ENCODE measurements at places on chromosomes 16 and 17. TPM values are rescaled to one million over a fixed set of nuclear protein-coding genes. Genes with fewer than 3 reads are reported as not detected.

OTOP2 gene
- polyA plus RNA-seq, result not detected

FBXL16 gene
- polyA plus RNA-seq, result 16.9 TPM

DNA sequence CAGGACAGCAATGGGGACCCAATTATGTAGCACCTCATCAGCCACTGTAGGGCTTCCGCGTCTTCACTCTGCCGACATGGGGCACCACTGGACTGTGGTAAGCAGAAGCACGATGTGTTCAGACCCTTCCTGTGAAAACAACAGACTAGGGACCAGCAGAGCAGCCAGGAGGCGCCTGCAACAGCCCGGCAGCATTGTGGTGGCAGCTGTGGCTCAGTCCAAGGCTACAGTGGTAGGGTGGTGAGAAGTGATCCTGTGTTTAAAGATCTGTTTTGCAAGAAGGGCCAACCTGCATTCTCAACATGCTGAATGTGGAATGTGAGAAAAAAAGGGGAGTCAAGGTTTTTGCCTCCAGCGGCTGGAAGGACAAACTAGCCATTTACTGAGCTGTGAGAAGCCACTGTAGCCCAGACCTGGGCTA, 80.8 kb downstream of the GAS7 start:
- DNase-seq, result no peak

SMG6 gene
- polyA plus RNA-seq, result 11.2 TPM

DNA sequence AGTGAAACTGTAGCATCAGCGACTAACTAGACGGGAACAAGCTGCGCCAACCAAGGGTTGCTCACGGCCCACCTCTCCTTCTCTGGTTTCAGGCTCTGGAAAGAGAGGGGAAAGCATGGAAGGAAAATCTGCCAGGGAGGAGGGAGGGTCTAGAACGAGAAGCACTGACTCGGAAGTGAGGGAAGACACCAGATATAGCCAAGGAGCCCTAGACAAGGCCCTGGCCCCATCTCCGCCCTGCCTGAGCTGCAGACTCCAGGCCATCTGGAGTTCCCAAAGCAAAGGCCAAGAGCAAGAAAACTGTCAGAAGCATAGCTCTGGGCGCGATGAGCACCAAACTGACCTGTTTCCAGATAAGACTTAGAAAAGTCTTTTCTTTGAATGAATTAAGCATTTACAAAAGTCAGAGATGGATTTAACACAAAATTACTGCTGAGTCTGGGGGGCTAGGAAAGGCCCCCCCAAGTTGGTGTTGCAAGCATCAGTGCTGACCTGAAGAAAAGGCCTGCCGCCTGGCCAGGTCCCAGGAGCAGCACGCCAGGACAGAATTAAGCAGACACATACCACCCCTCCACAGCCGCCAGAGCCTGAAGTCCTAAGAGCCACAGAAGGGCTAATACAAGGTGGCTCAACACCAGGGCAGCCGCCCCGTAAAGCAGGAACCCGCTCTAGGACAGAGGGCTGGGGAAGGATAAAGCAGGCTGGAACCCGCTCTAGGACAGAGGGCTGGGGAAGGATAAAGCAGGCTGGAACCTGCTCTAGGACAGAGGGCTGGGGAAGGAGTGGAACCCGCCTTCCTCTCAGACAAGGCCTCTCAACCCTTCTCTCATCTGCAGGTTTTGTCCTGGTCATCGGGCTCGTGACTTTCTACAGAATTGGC, 20.7 kb downstream of the TMEM204 start:
- no peak for DNase-seq

KCTD11 gene
- 1.9 TPM for polyA plus RNA-seq

DNA sequence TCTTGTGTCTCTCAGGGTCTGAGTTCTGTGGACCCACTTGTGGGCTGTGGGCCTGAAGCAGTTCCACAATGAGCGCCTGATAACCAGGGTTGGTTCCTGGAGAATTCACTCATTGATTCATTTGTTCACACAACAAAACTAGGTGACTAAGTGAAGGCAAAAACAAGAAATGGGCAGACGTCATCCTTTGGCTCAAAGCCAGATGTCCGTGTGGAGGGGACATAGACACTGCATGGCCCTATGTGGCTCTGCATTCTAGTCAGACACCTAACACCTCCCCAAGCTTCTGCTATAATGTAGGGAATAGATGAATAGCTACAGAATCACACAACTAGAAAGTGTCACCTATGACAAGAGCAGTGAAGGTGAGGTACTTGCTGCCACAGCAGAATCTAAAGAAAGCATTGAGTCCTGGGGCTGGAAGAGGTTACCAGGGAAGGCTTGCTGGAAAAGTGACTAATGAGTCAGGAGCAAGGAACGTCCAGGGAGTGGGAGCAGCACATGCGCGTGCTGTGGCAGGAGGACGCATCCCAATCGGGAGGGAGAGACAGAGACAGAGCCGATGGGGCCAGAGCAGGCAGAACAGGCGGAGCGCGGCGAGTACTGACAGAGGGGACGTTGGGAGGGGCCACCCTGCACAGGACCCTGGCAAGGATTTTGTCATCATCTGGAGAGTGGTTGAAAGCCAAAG, 58.9 kb downstream of the CES1 start:
- no peak for DNase-seq

SPOP gene
- 101 TPM for polyA plus RNA-seq

- DNase-seq, result peak; percentile 79
Observed at GRCh38 chr17:2215616-2216364, 87.8 kb downstream of the SMG6 start.

DNA sequence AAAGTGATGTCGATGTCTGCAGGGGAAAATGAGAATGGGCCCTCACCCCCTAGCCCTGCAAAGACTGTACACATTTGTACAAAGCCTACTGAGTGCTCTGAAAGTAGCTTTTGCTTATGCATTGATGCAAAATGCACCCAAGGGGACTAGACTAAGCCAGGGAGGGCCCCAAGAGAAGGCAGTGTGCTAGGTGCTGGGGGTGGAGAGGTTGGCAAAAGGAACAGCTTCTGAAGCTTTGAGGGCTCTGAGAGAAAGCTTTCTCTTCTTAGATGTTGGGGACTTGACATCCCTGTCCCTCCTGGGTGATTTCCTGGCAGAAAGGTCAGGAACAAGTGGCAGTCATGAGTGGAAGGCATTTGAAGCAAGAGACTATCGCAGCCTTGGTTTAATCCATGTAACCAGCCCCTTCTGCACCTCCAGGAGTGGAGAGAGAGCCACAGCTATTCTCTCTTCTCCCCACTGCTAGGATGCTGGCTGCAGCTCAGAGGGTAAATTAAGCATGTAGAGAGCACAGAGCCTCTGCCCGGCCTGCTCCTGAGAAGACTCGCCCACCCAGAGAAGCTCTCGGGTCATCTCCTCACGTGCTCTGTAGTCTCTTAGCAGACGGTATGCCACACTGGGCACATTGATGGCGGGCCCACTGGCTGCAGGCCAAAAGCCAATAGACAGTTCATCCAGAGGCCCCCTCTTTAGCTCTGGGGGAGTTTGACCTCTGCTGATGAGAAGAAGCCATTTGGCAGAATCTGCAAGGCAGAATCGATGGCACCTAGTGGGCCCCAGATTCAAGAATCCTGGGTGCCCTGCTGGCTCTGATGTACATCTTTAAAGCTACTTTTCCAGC, 221.4 kb downstream of the MSI2 start:
- DNase-seq, result no peak

- DNase-seq, result no peak
Observed at GRCh38 chr17:44374306-44375195, 10.9 kb upstream of the FAM171A2 start.

- no peak for DNase-seq
Observed at GRCh38 chr17:1208966-1209365, 29.2 kb upstream of the ABR start.

DYNLRB2 gene
- 0.83 TPM for polyA plus RNA-seq

GRCh38 chr16:15857724-15858560, 1.1 kb upstream of the MYH11 start:
- DNase-seq, result no peak

TNP2 gene
- not detected for polyA plus RNA-seq

- peak; percentile 86 for DNase-seq
Observed at GRCh38 chr17:27601069-27601974, 29.7 kb upstream of the LGALS9 start.

PRKAR1A gene
- polyA plus RNA-seq, result 191 TPM

DNA sequence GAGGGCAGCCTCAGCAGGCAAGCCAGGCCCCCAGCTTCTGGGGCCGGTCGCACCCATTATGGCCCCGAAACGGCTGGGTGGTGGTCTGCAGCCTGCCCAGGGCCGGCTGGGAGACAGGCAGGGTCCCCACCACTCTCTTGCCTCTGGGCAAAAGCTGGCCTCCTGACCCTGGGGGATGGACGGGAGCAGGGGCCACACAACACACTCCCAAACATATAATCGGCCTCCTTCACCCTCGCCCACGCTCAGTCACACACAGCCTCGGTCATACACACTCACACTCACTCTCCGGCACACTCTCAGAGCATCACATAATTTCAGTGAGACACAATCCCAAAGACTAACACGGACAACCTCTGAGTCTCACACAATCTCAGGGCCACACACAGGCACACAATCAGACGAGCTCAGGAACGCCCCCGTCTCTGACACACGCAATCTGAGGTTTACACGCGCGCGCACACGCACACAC, 589 bp downstream of the PEMT start:
- no peak for DNase-seq

GRCh38 chr17:68197091-68197996, 50.5 kb upstream of the AMZ2 start:
- peak; percentile 71 for DNase-seq

GRCh38 chr17:51046514-51047384, 73.9 kb downstream of the SPAG9 start:
- DNase-seq, result no peak

- no peak for DNase-seq
Observed at GRCh38 chr17:48627118-48627597, 1.0 kb upstream of the HOXB9 start.

CCL8 gene
- not detected for polyA plus RNA-seq

PRCD gene
- polyA plus RNA-seq, result 1.2 TPM

- no peak for DNase-seq
Observed at GRCh38 chr16:68351991-68352431, 41.2 kb downstream of the PRMT7 start.

DNA sequence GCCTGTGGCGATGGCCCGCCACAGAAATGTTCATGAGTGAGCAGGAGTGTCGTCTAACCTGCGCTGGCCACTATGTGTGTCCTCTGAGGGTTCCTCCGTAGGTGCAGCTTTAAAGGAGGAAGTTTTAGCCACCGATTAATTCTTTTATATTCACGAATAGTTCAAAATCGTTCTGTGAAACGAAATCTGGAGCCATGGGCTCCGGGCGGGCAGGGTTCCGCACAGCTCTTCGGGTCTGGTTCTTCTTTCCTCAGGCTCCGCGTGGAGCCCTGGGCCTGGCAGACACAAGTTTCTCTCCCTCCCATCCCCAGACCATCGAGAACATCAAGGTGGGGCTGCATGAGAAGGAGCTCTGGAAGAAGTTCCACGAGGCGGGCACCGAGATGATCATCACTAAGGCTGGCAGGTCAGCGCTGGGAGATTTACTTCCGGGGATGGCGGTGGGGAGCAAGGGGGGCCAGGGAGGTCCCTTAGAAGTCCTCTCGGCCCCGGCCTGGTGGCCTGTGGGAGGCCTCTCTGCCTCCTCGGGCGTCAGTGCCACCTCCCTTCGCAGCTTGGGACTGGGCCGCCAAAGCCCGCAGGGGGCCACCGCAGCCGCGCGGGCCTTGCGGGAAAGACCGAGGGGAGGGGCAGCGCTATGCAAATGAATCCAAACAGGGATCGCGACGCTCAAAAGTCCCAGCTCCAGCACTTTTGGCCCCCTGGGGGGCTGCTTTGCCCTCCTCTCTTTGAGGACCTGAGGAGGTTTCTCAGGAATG, 5.2 kb downstream of the TBX4 start:
- no peak for DNase-seq

DNA sequence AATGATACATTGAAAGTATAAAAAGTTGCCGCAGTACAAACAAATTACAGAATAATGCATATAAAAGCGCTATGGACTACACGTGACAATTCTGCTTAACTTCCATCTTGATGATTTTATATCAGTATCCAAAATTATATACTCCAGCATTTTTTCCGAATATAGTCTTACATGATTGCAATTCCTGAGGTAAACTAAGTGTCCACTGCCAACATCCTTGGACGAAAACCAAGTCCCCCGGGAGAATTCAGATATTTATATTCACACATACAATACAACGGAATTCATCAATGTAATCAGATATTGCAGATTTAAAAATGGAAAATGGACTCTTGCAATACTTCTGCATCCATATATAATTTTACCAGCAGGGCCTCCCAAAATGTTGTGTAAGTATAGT, 8.9 kb upstream of the MYH11 start:
- no peak for DNase-seq

ABI3 gene
- polyA plus RNA-seq, result 95.4 TPM

DNA sequence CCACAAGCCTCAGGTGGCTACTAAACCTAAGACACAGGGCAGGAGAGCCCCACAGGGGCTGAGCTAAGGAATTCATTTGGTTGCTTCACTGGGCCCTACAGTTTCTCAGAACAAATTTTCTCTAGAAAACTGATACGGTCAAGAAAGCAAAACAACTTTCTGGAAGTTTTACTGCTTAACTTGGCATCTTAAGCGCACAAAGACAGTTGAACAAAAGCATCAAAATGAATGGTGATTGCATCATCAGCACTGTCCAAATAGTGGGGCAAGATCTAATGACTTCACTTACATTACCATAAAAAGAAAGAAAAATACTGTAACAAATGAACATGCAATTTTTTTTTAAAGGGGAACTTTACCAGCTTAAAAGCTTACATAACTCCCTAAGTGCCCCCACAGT, 47.6 kb downstream of the XPO6 start:
- no peak for DNase-seq
